Hematopoietic multipotent progenitor cell treated with erythropoietin and hydrocortisone succinate and interleukin-3 and kit ligand, for 6 days (in vitro differentiated cells): ENCODE measurements at places on chromosomes 5 and 9.
A peak's percentile ranks its signal among the peaks of the same experiment; 100 is the strongest.

GRCh38 chr9:133056533-133056932 lies 5.2 kb upstream of the CEL start:
- no peak for DNase-seq

DNA sequence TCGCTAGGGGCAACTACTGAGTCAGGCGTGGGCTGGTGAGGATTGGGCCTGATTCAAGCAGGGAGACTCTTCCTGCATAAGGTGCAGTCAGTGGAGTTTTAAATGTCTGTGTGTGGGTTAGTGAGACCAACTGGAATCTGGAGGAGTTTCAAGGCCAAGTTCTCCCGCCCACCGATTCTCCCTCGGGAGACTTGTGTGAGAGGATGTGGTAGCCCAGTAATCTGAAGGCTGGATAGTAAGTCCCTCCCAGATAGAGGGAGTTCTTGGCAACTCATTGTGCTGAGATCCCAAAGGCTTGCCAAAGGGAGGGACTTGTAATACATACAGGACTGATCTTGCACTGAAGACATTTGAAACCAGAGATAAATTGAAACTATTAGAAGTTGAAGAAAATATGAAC lies 51.8 kb downstream of the WDR36 start:
- no peak for DNase-seq

DNA sequence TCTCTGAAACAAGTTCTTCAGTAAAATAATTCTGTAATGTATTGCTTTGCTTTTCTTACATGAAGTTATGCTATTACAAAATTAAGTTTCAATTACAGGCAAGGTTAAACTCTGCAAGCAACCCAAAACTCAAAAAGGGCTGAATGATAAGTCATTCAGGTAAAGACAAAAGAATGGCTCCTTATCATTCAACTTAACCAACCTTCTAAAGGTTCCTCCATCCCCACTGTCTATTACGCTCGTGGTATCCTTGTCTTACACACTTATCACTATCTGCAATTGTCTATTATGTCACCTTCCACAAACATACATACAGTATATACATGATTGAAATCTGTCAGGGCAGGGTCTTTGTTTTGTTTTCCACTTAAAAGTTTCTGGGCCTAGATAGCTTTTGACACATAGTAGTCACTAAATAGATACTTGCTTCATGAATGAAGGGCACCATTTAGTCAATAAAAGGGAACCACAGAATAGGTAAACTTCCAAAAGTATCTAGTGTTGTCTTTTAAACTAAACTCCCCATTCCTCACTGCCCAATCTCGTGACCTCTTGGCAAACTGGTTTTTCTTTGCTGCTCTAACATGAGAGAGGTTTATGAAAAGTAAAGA lies 6.9 kb downstream of the RPL37 start:
- DNase-seq = peak; percentile 29

- no peak for DNase-seq
Measured at GRCh38 chr5:141003791-141004611, 37.7 kb downstream of the PCDHAC2 start.

GRCh38 chr5:178996156-178996555 lies 1.0 kb upstream of the GRM6 start:
- no peak for DNase-seq

- no peak for DNase-seq
Measured at GRCh38 chr5:50463726-50464125, 22.6 kb upstream of the EMB start.

GRCh38 chr5:134603059-134603458 lies 29.6 kb downstream of the SAR1B start:
- DNase-seq = no peak

- DNase-seq = no peak
Measured at GRCh38 chr5:158139161-158139560, 280.2 kb upstream of the CLINT1 start.

GRCh38 chr5:112762113-112762810 lies 24.6 kb downstream of the APC start:
- DNase-seq = no peak

- DNase-seq = peak; percentile 28
Measured at GRCh38 chr9:81682797-81683196, 6.5 kb downstream of the TLE1 start.

- DNase-seq = no peak
Measured at GRCh38 chr5:167759057-167759821, 532.2 kb upstream of the WWC1 start.

DNA sequence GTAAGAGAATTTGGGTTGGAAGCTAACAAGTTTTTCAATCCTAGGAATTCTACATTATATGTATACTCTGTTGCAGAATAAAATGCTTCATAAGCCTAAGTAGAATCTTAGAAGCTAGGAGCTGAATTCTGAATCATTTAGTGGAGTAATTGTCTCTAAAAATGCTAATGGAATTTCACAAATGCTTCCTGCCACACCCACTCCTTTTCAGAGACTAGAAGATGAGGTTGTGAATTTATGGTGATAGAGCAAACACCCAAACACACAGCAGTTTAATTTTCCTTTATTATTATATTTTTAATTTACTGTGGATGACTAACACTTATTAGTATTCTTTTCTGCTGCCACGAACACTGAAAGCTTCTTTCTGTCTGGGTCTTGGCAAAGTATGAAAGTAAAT lies 208.0 kb upstream of the PDE4D start:
- DNase-seq = no peak
